ENCODE measurements at places on chromosomes 1 and 21.

DNA sequence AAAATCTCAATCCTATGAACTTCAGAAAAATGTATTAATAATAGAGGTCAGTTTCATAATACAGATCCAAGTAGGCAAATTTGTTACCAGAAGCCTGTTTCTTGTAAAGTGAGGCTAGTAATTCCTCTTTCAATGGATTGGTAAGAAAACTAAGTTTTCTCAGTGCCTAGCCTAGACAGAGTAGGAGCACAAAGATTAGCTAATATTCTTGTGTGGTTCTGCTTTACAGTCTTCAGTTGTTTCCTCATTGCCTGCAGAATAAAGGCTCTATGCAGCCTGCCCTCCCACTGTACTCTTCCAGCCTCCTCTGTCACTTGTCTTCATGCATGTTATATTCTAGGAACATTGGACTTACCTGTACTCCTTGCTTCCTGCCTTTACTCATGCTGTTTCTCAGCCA lies 2.4 kb upstream of the PPP1R15B start:
- no peak for DNase-seq

- DNase-seq = no peak
Observed at GRCh38 chr21:45617021-45617921, 26.3 kb upstream of the PCBP3 start.

DNA sequence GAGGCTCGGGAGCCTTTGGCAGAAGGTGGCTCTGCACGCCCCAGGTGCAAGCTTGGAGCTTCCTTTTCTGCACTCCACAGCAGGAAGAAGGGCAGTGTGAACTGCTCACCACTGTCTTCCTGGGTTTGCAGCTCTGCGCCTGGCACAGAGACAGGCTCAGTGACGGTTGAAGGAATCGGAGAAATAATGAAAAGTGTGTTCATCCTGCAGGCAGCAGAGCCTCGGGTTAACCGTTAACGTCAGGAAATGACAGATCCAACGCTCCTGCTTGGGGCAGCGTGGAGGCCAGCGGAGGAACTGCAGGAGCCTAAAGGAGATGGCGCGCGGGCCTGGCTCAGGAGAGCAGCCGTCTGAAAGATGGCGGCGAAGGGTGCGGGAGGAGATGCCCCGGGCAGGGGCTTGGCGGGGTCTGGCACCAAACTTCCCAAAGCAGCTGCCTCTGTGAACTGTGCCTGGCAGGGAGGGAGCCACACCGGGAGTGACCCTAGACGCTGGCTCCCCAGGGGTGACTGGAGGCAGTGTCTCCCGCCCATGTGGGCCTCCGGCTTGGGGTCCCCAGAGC lies 10.9 kb upstream of the SAMD11 start:
- no peak for DNase-seq

- no peak for DNase-seq
Observed at GRCh38 chr1:150056407-150056806, 11.2 kb upstream of the VPS45 start.

GRCh38 chr1:9609998-9610397 lies 21.3 kb downstream of the TMEM201 start:
- no peak for DNase-seq

DNA sequence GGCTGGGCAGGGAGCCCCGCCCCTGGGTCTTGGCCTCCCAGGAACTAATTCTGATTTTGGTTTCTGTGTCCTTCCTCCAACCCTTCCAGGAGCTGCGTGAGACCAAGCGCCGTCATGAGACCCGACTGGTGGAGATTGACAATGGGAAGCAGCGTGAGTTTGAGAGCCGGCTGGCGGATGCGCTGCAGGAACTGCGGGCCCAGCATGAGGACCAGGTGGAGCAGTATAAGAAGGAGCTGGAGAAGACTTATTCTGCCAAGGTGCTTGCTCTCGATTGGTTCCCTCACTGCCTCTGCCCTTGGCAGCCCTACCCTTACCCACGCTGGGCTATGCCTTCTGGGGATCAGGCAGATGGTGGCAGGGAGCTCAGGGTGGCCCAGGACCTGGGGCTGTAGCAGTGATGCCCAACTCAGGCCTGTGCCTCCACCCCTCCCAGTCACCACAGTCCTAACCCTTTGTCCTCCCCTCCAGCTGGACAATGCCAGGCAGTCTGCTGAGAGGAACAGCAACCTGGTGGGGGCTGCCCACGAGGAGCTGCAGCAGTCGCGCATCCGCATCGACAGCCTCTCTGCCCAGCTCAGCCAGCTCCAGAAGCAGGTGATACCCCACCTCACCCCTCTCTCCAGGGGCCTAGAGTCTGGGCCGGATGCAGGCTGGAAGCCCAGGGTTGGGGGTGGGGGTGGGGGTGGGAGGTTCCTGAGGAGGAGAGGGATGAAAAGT lies 18.5 kb upstream of the SEMA4A start:
- no peak for DNase-seq
